NCI-H2029 treated with DMSO at 0.1 percent for 48 hours (cell line): ENCODE measurements at places on chromosomes 2 and 18.
A peak's percentile ranks its signal among the peaks of the same experiment; 100 is the strongest.

- no peak for DNase-seq
These were observed 32.5 kb downstream of the SLC66A3 start for GRCh38 chr2:11187731-11188130.

DNA sequence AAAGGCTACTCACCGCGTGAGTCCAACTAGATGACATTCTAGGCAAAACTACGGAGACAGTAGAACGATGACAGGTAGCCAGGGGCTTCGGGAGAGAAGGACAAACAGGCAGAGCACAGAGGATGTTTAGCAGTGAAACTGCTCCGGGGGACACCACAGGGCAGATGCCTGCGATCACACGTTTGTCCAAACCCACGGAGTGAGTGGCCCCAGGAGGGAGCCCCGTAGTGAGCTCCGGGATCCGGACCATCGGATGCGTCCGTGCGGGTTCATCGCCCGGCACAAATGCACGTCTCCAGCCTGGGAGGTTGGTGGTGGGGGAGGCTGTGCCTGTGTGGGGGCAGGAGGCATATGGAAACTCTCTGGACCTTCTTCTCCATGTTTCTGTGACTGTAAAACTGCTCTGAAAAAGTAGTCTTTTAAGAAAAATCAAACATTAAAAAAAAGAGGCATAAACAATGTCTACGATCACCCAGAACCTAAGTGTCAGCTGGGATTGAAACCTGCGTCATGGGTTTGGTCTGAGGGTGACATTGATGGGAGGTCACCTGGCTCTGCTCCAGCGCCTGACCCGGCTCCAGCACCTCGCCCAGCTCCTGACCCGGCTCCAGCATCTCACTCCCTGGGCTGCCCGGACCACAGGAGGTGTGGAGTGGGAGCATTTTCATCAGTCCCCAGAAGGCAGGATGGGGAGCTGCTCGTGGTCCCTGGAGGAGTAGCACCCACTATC, 83.0 kb upstream of the CTDP1 start:
- DNase-seq, result no peak

GRCh38 chr2:85248773-85249509, 78.8 kb downstream of the TGOLN2 start:
- DNase-seq, result no peak

DNA sequence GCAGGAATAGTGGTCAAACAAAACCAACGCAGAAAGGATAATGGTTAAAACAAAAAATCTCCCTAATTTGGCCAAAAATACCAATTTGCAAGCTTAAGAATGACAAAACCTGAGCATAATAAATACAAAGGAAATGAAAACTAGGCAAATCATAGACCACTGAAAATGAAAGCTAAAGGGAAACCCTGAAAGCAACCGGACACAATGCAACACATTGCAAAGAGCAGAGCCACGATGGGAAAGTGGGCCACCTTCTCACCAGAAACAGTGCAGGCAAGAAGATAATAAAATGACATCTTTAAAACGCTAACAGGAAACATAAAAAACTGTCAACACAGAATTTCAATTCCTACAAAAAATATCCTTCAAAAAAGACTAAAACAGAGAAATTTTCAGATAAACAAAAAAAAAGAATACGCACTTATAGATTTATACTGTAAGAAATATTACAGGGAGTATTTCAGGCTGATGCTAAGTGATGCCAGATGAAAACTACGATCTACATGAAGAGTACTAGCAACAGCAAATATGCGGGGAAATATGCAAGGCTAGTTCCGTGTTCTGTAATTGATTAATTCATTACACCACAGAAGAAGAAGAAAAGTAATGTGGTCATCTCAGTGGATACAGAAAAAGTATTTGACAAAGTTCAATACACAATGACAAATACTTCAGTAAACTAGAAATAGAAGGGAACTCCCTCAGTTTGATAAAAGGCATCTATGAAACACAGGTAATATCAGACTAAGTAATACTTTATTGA, 239.5 kb downstream of the L3MBTL4 start:
- no peak for DNase-seq

GRCh38 chr18:54923339-54923956, 35.8 kb downstream of the CCDC68 start:
- no peak for DNase-seq

DNA sequence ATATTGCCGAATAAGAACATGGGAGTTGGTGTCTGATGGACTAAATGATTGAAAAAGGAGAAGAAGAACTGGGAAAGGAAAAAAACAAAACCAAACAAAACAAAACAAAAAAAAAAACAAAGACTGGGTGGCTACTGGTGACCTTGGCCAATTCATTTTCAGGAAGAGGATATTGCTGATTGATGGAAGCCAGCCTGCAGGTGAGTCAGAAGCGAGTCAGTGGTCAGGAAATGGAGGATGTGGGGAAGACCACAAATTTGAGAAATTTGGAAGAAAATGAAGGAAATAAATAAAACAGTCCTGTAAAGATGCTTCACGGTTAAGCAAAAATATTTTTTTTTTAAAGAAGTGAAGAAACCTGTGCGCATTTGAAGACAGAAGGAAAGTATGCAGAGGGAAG, 296.9 kb downstream of the ZNF521 start:
- no peak for DNase-seq

GRCh38 chr2:233928594-233929351, 11.6 kb downstream of the TRPM8 start:
- DNase-seq, result peak; percentile 15

GRCh38 chr2:161141033-161141432, 19.2 kb upstream of the TANK start:
- no peak for DNase-seq

DNA sequence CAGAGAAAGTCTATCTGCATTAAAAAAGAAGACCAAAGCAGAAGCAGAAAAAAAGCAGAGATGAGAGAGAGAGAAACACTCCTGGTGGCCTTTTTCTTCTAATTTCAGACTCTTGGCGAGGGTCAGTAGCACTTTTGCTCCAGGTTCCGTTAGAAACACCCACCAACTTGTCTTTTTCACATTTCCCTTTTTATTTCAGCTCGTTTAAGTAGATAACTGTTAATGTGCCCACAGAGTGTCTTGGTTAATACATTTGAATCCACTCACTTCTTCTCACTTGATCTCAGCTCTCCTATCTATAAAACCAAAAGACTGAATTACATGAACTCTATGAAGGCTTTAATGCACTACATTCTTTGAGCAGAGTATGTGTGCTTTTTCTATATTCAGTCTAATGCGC, 63.1 kb downstream of the AAK1 start:
- no peak for DNase-seq

- DNase-seq, result no peak
These were observed 12.3 kb upstream of the SETBP1 start for GRCh38 chr18:44668270-44668975.

GRCh38 chr2:144162652-144163051, 357.3 kb downstream of the ZEB2 start:
- DNase-seq, result no peak

DNA sequence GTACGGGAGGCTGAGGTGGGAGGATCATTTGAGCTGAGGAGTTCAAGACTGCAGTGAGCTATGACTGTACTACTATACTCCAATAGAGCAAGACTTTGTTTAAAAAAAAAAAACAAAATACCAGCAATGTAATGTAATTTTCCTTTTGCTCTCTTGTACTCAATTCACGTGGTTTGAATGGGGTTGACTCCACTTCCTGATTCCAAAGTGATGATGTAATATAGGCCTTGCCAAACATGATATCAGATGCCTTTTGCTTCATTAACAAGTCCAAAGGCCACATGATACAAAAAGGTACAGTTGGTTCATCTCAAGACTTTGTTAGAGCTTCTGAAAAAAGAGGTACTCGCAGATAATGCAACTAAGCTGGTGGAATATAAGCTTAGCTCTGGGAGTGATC, 321.8 kb downstream of the ZEB2 start:
- no peak for DNase-seq

DNA sequence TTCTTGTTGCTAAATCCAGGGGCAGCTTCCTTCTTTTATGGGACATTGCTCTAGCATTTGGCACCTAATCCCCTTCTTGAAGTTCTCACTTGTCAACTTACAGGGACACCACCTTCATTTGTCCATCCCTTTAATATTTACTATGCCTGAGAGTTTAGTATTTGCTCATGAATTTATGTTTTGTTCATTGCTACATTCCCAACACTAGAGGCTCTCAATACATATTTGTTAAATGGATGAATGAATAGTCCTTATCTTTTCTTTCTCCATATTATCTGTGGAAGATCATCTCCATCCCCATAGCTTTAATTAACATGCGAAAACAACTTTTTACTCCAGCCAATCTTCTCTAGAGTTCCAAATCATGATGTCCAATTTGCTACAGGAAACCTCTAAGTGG, 5.4 kb downstream of the CWC22 start:
- no peak for DNase-seq

GRCh38 chr18:42024131-42024530, 69.1 kb downstream of the PIK3C3 start:
- DNase-seq, result no peak

DNA sequence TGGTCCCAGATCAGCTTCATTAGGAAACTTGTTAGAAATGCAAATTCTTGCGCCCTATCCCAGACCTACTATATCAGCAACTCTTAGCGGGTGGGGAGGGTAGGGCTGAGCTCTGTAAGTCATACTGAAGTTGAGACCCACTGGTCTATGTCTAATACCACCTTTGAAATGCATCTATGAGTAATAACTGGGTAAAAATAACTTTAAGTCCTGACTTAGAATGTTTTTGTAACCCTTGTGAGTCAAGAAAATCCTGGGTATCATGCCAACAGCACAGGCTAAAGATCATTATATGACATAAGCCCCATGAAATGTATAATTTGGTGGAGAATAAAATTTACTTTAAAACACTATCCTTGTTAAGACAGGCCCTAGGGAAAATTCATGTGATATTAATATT, 41.4 kb downstream of the PRKD3 start:
- no peak for DNase-seq

DNA sequence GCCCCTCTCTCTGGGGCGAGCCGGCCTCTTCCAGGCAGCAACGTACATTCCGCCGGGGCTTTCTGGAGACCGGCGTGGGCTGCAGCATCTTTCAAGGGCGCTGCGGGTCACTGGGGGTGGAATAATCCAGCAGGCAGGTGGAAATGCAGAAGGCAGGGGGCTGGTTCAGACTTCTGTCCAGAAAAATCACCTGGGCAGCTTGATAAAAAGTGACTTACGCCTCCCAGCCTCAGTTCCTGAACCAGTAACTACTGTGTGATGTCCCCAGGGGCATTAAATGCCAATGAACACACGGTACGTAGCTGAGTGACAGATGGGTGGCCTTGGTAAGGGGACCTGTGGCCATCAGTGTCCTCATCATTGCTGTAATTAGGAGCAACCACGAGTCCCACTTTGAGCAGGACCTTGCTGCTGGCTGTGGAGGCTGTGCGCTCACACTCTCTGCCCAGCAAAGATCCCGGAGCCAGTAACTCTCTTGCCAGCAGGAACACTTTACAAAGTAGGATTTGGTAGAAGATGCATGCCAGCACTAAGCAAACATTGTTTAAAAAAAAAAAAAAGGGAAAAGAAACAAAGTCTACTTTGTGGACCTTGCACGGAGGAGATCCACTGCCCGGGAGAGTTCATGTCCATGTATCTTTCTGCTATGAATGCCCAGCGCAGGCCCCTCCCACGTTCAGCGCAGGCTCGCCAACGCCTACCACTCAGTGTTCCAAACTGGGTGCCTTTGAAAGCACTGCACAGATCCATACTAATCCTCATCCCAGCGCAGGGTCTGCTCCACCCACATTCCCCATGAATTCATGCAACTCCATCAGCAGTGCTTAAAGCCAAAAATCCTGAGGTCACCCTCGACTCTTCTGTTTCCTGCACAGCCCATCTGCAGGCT, 177.3 kb downstream of the HDAC4 start:
- DNase-seq, result no peak

- DNase-seq, result no peak
These were observed 35.4 kb upstream of the REEP1 start for GRCh38 chr2:86372641-86373502.

DNA sequence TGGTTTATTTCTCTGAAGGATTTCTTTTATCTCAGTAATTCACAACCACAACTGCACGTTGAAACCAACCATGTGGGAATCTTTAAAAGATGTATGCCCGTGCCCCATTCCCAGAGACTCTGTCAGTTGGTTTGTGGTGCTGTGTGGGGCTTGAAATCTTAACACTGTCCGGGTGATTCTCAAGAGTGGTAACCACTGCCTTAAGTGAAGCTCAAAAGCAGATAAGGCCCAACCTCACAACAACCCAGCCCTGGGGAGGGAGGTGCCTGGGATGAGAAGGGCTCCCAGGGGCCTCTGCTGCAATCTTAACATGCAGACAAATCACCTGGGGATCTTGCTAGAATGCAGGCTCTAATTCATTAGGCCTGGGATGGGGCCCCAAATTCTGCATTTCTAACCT, 13.4 kb downstream of the AOX1 start:
- DNase-seq, result no peak

DNA sequence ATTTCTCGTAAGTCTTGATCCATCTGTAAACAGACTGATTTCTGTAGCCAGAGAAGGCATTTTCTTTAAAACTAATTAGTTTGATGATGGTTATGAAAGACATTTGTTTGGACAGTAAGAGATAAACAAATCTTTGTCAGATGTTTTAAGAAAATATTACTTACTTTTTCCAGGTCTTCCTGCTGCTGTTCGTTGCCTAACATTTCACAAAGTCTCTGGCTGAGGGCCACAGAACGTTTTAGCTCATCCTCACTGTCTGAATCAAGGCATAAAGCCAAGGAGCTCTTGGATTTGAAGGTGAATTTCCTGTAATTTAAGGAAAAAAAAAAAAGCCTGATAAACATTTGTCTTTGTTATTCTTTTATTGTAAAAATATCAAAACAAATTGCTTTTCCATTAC, 57.8 kb downstream of the VIL1 start:
- DNase-seq, result no peak

- no peak for DNase-seq
These were observed 69.6 kb downstream of the ZNF516 start for GRCh38 chr18:76425146-76426131.

GRCh38 chr18:79704631-79705030, 25.0 kb downstream of the CTDP1 start:
- DNase-seq, result no peak

DNA sequence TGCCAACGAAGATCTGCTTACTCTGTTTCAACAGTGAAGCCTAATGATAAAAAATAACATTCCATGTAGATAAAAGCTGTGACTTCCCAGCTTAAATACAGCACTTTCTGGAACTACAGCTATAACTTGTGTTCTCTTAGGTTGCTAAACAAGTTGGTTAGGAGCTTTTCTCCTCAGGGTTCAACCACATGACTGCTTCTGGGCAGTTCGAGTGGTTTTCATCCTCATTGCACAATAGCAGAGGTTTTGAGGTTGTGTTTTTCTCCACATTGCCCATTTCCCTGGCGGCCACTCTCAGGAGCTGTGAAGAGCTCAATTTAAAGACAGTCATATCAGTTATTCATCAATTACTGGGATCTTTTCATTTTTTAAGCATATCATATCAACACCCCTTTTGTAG, 102.2 kb upstream of the CYP1B1 start:
- no peak for DNase-seq

GRCh38 chr2:219418155-219419011, at the start of gene DES:
Gene DES, plus strand, starts transcription at chr2:219418377. Its CDS starts 86 bp downstream, at chr2:219418463.
- DNase-seq, result no peak

- no peak for DNase-seq
These were observed 86.1 kb upstream of the SRD5A2 start for GRCh38 chr2:31666878-31667277.

GRCh38 chr2:164954954-164955701, at the start of gene SLC38A11:
Gene SLC38A11, minus strand, starts transcription at chr2:164955525. Its CDS starts 278 bp downstream, at chr2:164955247.
- no peak for DNase-seq

GRCh38 chr2:218970894-218971293, 11.4 kb downstream of the CDK5R2 start:
- DNase-seq, result no peak

- peak; percentile 63 for DNase-seq
These were observed 106.4 kb upstream of the SMAD2 start for GRCh38 chr18:48036641-48037421.
